Activated naive CD8-positive, alpha-beta T cell treated with anti-CD3 and anti-CD28 coated beads for 36 hours (primary cell): ENCODE measurements at places on chromosomes 4 and X. TPM values are rescaled to one million over a fixed set of nuclear protein-coding genes. Genes with fewer than 3 reads are reported as not detected.

- peaks cover 20% of the 10 kb centered on the region for H3K4me1 ChIP-seq
- H3K27me3 ChIP-seq = peaks cover 21% of the 10 kb centered on the region
- H3K36me3 ChIP-seq = no peaks in the 10 kb centered on the region
Observed at GRCh38 chr4:52037689-52038102, 403 bp downstream of the SGCB start.

DNA sequence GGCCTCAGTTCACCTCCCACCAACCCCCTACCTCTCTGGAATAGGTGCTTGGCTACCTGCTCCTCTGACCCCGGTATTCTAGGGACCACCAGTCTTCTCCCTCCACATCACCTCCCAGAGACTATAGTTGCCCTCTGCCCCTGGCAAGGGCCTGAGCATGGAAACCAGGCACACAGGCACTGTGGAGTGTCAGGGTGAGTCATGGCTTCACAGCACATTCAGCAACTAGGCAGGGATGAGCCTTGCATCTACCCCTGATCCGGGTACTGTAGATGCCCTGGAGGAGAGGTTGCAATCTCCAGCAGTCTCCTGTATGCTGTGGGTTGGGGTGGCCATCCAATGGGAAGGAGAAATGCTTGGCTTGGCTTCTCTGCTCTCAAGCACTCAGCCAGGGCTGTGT is 472.7 kb downstream of the IDS start:
- DNase-seq = no peak
- H3K27me3 ChIP-seq = no peaks in the 10 kb centered on the region
- no peaks in the 10 kb centered on the region for H3K36me3 ChIP-seq

DNA sequence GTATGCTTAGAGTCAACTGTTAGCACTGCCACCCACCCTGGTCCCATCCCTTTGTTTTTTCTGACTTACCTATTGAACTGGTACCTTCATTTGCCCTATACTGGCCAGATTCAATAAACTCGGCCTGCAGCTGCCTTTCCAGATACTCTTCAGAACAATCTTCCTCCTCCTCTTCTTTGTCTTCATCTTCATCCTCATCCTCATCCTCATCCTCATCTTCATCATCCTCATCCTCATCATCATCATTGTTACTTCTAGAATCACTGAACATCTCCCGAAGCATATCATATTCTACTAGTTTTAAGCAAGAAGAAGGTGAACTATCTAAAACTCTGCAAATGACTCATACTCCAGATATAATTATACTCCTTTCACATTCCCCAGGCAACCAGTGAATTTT is 14.9 kb downstream of the TAF7L start:
- DNase-seq = no peak
- H3K27me3 ChIP-seq = no peaks in the 10 kb centered on the region
- no peak overlapping the region for H3K27ac ChIP-seq
- no peaks in the 10 kb centered on the region for H3K4me1 ChIP-seq

Gene EDA
- total RNA-seq = 1.4 TPM

Gene GLOD5
- not detected for total RNA-seq
